ENCODE measurements at places on chromosomes 7 and 10.

- DNase-seq: no peak
Measured at GRCh38 chr7:37007691-37008090, 283.4 kb upstream of the AOAH start.

DNA sequence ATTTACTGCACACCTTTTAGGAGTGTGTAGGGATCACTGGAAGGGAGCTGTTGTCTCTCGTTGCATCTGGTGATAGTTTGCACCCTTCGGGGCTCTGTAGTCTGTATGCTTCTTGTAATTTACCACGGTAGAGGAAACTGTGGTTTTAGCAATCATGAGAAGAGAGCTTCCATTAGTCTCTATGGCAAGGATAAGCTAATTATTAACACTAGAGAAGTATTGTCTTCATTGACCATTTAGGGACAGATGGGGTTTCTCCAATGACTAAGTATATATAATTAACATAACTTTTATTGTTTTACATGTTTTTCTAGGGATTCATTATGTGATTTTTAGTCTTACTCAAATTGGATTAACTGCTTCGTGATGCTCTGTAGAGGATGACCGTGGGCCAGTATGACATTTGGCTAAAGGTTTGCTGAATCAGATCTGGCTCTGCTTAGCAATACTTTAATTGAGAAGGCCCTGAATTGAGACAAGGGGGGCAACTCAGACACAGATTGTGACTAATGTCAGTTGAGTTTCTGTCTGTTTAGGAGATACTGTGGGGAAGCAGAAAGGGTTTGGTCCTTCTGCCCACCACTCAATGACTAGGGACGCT lies 8.7 kb downstream of the SLC18A2 start:
- DNase-seq: no peak

DNA sequence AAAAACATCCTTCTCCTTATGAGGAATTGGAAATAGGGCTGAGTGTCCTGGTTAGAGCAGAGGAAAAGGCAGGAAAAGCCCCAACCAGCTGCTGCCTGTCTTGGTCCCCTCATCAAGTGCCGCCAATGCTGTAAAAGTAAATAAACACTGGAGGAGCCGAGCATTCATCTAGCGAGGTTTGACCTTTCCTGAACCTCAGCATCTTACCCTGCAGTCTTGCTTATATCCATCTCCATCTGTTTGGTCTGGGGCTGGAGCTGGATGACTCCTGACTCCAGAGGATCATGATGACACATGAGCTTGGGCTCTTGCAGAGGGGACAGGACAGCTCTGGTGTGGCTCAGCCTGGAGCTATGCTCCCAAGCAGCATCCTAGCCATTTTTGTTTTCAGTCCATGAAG lies 501.1 kb downstream of the TNS3 start:
- no peak for DNase-seq

GRCh38 chr10:5272065-5272803 lies 75.6 kb downstream of the AKR1C4 start:
- DNase-seq: no peak

- DNase-seq: no peak
Measured at GRCh38 chr10:72088889-72089575, 681 bp upstream of the SPOCK2 start.

GRCh38 chr10:125262409-125262808 lies 102.0 kb upstream of the CTBP2 start:
- DNase-seq: no peak

DNA sequence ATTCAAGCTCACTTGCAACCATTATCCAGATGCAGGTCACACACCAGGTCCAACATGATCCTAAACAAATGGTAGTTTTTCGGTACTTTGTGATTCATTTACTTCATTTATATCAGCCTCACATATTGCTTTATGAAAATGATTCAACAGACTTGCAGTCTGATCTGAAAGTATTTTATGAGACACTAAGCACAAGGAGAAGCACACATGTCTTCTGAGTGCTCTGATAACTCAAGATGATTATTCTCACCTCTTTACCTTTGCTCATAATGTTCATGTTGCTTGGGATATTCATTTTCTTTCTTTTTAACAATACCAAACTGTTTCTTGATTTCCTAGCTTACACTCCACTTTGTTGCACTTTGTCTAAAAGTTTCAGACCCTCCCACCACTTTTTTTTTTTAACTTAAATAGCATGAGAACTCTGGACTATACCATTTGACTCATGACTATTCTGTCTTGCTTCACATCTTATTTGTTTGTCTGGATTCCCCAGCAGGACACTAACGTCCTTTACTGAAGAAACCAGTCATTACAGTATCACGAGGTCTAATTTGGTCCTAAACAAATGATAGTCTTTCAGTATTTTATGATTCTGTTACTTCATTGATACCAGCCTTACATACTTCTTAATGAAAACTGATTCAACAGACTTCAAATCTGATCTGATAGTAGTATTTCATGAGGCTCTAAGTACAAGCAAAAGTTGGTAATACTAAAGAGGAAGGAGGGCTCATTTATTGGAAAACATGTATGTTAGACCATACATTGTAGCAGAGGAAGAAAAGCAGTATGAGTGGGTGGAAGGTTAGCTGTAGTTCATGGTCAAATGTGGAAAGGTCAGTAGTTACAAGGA lies 171.8 kb upstream of the AHR start:
- no peak for DNase-seq

DNA sequence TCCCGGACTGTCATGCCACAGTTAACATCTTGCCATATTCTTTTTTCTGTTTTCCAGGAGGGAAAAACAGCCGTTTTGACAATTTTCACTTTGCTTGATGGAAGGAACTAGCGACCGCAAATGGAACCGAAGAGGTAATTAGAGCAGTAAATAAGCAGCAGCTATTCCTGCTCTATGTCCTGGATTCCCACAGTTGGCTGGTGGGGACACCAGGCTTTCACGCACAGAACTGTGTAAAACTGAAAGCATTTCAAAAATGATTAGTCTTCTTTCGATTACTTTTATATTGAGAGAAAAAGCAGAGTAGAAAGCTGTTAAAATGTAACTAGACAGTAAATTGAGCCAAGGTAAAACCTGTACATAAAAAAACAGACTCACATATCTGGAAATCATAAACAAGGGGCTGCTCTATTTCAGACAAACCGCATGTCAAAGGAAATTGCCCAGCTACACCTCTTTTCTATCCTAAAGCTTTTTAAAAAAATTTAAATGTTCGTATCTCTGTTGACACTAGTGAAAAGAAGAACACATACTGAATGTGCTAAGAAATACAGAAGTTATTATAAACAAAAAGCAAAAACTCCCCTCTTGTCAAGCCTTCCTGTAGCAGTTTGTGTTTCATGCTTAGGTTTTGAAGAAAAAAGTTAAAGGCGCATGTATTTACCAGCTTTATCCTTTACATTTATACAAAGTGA lies 93.4 kb downstream of the RNF216 start:
- no peak for DNase-seq

DNA sequence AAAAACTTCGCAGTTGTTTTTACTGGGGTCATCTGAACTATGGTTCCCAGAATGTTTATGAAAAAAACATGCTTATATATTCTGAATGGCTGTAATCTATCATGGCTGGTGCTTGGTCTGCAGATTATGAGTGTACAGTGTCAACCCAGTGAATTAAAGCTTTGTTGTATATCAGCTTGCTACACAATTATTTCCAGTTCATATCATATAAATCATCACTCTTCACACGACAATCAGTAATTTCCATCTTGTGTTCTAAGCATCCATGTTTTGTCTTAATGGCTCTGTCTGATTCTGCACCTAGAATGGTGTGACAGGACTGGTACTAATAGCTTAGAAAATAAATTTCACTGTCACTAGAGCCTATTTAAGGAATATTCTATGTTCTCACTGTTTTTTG lies 83.6 kb downstream of the CABCOCO1 start:
- no peak for DNase-seq

GRCh38 chr7:116715077-116715476 lies 43.1 kb downstream of the MET start:
- DNase-seq: no peak

DNA sequence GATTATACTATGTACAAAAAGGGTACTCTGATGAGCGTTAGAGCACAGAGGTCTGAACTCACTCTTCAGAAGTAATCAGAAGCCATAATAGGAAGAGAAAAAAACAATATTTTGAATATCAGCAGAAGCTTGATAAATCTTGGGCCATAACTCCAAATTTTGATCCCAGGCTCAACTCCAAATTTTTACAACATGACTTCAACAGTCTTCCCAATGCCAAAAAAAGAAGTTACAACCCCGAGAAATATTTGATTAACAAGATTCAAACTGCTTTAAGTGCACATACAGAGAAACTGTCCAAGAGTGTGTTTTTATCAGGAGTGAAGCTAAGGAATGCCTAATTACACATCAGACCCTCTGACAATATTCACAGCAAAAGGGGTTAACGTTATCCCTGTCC lies 7.5 kb downstream of the MPP7 start:
- no peak for DNase-seq

Measured in kidney capillary endothelial cell (primary cell).